ENCODE measurements at places on chromosomes 13 and 19.

DNA sequence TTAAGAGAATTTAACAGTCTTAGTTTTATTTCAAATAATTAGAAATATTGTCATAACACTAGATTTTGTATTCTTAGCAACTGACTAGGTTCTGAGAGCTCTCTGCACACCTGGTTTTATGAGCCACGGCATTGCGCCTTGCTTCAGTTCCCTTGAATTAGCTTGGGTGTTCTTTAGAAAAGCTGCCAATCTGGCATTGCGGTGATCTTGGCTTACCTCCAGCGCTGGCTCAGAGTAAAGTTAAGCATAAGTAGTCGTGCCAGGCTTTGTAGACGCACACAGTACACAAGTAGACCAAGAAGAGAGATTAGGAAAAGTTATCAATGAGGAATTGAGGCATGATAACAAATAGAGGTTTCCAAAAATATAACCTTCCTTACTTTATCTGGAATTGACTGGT, 45.7 kb downstream of the TPP2 start:
- DNase-seq, result no peak

DNA sequence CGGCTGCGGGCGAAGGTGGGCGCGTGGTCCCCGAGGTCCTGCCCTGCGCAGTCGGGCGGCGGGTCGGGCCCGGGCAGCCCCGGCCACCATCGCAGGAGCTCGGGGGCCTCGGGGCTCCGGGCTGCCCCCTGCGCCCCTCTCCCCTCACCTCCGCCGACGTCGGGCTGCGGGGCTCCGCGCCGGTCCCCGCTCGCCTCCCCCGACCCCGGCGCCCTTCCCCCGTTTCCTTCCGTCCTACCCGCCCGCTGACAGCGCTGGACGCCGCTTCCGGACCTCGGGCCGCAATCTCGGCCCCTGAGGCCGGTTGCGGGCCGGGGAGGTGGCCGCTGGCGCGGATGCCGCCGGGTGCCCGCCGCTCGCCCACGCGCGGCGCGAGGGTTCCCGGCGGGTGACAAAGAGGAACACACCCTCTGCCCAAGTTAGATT, 720 bp downstream of the FARP1 start:
- DNase-seq, result no peak

DNA sequence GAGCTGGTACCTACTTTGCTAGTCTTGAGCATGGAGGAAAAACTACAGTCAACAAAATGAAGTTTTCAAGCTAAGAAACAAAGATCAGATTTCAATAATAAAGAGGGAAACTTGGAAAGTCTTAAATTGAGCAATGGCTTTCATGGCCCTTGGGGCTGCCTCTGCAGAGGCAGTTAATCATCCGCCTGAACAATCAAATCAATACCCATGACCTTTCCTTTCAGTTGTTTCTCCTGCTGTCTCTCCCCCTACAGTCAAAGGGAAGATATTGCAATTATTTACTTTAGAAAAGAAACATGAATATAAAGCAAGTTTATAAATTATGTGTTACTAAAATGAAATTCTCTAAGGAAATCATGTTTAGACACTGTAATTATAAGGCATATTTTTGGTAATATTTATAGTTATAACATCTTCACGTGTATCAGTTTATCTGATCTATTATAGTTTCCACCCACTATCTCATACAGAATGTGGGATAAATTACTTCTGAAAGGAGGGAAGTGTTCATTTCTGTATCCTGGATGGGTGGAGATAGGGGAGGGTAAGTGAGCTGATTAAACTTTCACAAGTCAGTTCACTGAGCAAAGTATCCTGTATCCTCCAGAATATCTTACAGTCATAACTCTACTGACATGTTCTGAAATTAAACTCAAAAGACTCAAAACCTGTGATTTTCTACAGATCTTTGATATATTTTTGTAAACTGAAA, 72.4 kb upstream of the TSC22D1 start:
- DNase-seq, result peak; percentile 22

DNA sequence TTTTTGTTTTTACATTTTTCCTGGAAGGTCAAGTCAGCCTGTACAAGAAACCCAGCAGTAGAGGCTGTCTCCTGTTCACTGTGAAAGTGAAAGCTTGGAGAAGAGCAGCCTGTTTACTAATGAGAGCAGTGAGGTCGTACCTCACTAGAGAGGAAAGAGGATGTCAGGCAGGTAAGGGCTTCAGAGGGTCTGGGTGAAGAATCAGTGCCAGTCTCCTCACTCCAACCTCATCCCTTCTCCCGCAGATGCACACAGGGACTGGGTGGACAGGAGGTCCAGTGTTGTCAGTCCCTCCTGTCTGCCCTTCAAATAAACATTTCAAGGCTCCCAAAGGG, 462.5 kb downstream of the KLF5 start:
- DNase-seq, result no peak

DNA sequence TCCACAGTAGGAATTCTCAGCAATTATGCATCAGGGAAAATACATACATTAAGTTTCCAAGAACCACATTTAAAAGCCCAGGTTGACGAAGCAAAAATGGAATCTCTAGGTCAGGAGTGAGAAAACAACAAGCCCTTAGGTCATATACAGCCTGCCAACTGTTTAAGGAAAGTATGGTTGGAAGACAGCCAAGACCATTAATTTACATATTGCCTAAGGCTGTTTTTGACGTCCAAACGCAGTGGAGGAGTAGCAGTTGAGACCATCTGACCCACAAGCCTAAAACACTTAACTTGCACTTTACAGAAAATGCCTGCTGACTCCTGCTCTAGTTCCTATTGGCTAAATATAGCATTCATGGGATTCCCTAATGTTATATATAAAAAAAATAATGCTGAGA, 299.0 kb downstream of the ITGBL1 start:
- DNase-seq, result no peak

DNA sequence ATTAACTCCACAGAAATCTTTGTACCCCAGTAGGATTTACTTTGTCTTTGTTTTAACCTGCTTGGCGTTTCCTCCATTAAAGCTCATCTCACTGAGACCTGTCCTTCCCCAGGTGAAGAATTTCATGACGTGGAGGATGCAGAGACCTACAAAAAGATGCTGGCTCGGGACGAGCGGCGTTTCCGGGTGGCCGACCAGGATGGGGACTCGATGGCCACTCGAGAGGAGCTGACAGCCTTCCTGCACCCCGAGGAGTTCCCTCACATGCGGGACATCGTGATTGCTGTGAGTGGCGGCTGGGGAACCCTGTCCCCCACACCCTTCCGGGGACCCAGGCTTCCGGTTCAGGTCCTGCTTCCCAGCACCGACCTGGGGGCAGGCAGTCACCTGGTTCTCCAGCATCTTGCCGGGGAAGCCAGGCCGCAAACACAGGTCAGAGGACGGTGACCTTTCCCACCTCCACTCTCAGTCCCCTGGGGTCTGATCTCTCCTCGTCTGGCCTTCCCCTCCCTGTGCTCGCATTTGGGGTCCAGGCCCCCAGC, 9.2 kb downstream of the RCN3 start:
- no peak for DNase-seq

DNA sequence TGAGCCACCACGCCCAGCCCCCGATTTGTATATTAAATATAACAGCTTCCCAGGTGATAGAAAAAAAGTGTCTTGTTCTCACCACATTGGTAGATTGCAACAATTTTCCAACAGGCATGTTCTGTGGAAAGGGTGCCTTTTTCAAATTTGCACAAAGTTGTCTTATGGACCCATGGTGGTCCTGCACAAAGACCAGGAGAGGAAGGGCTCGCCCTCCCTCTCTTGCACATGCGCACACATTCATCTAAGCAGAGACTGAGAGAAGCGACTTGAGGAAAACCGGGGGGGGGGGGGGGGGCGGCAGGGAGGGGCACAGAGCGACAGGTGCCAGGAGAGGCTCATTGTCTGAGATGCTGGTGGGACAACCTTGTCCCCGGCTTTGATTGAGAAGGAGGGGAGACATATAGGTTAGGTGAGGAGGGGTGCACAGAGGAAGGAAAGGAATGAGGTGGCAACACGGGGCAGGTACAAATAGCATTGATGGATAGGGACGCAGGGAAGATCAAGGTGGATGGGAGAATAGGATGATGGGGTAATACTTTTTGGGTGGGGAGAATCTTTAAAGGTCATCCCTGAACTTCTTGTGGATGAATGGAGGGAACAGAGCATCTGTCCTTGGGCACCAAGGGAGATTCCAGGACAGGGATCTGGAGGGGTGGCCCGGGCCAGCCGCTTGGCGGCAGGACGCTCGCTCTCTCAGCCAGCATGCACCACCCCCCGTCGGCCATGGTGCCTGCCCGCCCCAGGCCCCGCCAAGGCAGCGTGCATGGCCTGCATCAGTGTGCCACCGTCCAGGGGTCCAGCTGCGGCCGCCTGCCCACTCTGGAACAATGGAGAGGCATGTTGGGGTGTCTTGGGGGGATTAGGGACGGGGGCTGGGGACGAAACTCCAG, 76.0 kb downstream of the IER2 start:
- DNase-seq, result no peak

DNA sequence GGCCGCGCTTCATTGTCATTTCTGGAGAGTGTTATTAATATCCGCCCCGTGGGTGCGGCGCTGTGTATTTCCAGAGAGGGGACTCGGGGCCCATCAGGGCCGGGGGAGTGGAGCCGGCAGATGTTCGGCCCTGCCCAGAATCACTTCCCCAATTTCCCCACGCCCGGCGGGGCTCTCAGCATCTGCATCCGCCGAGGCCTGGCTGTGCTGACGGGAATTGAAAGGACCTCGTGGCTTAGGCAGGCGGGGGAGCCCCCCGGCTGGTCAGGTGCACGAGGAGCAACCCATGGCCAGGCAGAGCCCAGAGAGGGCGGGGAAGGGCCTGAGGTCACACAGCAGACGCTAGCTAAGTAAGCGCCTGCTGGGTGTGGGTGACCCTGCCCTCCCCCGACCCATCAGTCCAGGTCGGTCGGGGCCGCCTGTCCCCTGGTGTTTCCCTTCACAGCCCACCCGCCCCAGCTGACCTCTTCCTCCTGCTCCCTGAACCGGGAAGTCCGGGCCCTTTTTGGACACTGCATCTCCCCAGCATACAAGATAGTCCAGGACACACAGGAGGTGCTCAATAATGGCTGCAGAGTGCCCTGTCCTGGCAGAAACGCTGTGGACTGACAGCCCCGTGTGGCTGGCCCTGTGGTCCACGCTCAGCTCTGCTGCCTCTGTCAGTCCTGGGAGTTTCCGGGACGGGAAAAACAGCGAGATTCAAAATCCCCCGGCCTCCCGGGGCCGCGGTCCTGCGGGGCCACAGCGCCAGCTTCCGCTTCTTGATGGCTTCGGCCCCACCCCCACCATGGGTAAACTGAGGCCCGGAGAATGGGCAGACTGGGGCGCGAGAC, 22.1 kb downstream of the ARID3A start:
- DNase-seq, result no peak

GRCh38 chr13:107901230-107901629, 314.1 kb downstream of the LIG4 start:
- no peak for DNase-seq

GRCh38 chr19:32450217-32450616, 44.6 kb downstream of the DPY19L3 start:
- DNase-seq, result no peak

GRCh38 chr13:75308222-75308621, 173.7 kb downstream of the TBC1D4 start:
- peak; percentile 73 for DNase-seq

GRCh38 chr13:98576200-98576945, 534 bp downstream of the STK24 start:
- peak; percentile 60 for DNase-seq

- DNase-seq, result no peak
Measured at GRCh38 chr13:97640268-97640667, 206.3 kb downstream of the RAP2A start.

DNA sequence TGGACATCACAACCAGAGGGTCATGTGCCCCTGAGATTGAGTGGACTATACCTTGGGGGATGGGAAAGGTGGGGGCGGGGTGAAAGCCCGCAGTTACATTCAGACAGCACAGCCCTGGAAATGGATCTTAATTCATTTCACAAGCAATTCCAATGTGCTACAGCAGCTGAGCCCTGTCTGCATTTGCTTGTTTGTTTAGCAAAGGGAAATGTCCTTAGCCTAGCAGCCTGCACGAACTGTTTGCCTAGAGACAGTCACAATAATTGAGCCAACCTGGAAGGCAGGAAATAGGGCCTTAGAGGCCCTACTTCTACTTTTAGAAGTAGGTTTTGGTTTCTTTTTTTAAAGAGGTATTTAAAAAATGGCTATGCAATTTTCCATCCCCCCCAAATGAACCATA, 177.3 kb upstream of the KL start:
- DNase-seq, result no peak

DNA sequence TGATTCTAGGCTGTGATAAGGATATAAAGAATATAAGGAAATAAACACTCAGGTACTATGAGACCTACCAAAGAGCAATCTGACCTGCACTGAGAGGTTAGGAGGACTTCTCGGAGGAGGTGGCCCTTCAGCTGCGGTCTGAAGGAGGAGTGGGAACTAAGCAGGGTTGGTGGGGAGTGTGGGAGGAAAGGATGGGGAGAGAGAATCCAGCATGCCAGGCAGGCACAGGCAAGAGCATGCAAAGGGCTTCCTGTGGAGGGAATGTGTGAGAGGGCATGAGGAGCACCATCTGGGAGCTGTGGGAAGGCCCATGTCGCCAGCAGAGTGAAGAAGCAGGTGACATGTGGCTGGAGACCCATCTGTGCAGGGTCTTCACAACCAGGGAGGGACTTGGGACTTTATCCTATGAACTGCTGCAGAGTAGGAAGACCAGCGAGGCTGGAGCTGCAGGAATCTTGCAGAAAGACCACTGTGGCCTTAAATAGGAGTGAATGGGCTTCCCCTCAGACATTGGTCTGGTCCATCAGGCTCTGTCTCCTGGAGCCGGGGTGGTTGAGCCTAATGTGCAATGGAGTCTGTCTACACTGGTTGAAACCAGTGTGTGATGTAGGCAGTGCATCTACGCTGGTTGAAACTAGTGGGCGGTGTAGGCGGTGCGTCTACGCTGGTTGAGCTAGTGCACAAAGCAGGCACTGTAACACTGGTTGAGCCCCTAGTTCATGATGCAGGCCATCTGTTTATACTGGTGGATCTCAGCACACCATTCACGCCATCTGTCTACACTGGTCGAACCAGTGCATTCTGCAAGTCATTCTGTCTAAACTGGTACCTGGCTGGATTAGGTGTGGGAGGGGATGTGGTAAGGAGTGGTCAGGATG, 6.4 kb downstream of the CHST8 start:
- no peak for DNase-seq
